ENCODE measurements at places on chromosomes 16 and 17.

GRCh38 chr17:51165680-51166197 is 472 bp upstream of the NME2 start:
- DNase-seq: no peak

DNA sequence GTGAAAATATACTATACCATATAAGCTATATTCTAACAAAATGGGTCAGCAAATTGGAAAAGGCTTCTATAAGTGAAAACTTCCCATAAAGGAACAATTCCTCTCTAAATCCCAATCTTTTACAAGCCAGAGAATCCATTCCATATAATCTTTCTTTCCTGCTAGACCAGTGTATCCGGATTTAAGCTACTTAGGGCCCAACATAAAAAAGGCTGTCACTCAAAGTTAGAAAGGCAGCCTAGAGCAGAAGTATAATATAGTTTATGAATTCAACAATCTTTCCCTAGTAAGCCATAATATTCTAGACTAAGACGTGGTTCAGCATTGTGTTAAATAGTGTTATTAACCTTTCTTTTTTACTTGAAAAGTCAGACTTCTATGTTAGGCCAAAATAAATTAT is 93.0 kb downstream of the SKAP1 start:
- DNase-seq: no peak

- DNase-seq: no peak
These were observed 34.6 kb downstream of the TSC2 start for GRCh38 chr16:2082171-2082982.

- DNase-seq: no peak
These were observed 88.6 kb upstream of the BRD7 start for GRCh38 chr16:50457423-50457822.

DNA sequence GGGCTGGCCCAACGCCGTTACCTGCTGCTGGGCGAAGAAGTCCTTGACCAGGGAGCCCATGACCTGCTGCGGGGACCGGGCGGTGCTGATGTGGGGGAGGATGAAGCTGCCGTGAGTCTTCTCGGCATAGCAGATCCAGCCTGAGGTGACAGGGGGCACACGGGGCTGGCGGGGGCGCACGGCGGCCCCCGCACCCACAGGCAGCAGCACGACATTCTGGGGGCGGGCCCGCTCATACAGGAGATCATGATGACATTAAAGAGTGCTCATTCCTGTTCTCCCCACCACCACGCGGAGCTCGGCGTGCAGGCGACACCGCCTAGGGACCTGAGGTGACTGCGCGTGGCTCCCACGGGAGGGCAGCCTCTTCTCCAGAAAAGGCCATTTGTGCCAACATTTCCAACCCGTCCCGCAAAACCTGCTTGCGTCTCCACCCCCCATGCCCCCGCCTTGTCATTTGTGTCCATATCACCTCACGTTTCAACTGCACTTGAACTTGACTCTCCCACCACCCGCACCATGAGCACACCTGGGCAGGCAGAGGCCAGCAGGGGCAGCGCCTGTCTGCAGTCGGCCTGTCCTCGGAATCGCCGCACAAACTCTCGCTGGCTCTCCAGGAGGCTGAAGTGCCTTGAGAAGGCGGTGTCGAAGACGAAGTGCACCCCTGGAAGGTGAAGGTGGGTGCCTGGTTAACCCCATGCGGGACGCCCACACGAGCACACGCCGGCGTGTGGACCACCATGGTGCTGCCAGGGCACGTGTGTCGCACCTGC is 6.4 kb downstream of the CIAO3 start:
- no peak for DNase-seq

- DNase-seq: no peak
These were observed 9.0 kb upstream of the CRHR1 start for GRCh38 chr17:45775148-45775547.

DNA sequence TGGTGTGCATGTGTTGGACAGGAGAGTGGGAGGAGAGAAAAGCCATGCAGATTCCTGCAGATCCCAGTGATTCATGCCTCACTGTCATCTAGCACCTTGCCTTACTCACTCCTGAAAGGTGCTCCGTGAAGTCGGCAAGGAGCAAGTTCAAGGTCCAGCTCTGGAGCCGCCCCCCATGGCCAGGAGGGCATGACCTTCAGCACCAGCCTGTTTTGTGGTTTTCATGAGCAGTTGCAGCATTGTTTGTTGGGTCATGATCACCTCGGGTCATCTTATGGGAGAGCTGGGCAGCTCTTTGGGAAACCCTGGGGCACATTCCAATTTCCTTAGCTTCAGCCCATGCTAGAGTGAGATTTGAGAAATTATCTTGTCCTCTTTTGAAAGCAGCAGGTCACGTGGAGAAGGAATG is 137.5 kb upstream of the IRX3 start:
- DNase-seq: no peak

DNA sequence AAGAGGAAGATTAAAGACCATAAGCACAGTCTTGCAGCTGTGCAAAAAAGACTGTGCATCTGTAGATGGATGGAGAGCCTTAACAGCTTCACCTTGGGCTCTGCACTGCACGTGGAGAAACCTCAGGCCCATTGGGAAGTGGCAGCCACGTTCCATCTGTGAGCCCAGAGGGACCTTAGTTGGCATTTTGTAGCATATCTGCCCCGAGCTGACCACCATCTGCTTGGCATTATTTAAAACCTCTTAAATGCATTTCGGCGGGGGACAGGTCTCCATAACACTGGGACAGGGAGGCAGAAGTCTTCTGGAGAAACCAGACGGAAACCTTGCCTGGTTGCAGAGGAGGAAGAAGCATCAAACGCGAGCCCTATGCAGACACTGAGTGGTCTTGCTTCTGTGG is 345.6 kb downstream of the CPPED1 start:
- no peak for DNase-seq

DNA sequence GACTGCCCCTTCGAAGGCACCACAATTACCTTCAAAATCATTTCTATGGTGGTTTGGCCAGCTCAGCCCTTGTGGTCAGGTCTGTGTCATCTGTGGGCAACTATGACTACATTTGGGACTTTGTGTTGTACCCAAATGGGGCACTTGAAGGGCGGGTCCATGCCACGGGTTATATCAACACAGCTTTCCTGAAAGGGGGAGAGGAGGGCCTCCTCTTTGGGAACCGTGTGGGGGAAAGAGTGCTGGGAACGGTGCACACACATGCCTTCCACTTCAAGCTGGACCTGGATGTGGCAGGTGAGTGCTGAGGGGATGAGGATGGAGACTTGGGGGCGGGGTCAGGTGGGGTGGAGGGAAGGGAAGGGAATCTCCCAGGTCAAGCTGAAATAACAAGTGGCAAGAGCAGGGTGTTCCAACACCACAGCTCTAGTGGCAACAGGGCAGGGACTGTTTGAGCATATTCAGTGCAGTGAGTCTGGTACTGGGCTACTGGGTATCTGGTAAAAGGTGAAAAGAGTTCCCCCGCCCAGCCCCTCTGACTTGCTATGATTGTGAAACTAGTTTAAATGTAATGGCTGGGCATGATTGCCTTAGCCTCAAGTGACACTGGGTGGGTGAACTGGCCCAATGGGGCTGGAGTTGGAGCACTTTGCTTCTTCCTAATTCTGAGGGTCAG is 1.7 kb downstream of the AOC2 start:
- DNase-seq: no peak

- DNase-seq: no peak
These were observed 79.1 kb downstream of the NXN start for GRCh38 chr17:900336-900934.

GRCh38 chr16:13864689-13865088 is 55.3 kb upstream of the ERCC4 start:
- DNase-seq: no peak

DNA sequence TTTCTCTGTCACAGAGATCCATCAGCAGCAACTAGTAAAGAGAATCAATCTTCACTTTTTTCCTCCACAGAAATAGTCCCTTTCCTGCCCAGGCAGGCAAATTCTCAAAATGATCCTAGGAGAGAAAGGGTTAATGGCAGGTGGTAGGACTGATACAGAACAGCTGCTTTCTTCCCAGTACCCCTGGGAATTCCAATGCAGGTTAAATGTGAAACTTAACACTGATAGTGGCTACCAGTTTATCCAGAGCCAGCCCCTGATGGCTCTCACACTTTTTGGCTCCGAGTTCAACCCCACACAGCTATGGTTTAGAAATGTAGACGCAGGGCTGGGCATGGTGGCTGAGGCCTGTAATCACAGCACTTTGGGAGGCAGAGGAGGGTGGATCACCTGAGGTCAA is 22.2 kb downstream of the MARVELD3 start:
- no peak for DNase-seq

DNA sequence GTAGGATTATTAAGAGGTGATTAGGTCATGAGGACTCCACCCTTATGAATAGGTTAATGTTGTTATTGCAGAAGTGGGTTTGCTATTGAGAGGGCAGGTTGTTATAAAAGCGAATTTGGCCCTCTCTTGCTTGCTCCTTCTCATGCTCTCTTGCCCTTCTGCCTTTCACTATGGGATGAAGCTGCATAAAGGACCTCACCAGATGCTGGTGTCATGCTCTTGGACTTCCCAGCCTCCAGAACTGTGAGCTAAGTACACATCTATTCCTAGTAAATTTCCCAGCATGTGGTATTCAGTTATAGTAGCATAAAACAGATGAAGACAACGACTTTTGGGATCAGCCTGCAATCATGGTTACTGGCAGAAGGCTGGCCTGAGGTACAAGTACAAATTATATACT is 41.4 kb upstream of the FBXO47 start:
- no peak for DNase-seq

DNA sequence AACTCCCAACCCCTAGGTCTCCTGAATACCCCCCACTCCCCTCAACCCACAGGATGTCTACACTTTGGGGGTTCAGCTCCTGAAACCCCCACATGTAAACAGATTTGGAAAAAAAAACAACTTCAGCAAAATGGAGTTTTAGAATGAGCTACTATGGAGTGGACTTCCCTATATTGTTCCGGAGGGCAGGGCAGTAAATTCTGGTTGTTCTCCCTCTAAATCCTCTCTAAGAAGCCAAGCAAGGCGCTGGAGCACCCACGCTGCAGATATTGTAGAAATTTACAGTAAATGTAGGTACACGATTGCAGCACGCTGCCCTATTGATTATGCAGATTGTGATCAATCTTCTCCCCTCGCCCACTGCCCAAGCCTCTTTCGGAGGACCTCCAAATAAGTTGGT is 8.5 kb upstream of the ZFHX3 start:
- no peak for DNase-seq

DNA sequence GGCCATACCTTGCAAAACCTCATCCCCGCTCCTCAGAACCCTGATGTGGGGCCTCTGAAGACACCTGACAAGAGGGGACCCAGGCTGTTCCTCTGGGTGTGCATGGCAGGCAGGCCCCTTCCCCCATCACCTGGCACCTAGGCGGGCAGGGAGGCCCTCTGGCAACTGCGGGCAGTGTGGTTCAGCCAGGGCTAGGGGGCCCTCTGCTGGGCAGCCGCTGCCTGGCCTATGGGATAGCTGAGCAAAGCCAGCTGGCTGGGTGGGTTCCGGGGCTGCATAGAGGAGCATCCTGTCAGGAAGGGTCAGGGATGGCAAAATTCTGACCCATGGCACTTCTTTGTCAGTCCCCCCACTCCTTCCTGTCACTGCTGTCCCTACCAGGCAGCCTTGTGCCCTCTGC is 228.7 kb upstream of the ASIC2 start:
- no peak for DNase-seq

DNA sequence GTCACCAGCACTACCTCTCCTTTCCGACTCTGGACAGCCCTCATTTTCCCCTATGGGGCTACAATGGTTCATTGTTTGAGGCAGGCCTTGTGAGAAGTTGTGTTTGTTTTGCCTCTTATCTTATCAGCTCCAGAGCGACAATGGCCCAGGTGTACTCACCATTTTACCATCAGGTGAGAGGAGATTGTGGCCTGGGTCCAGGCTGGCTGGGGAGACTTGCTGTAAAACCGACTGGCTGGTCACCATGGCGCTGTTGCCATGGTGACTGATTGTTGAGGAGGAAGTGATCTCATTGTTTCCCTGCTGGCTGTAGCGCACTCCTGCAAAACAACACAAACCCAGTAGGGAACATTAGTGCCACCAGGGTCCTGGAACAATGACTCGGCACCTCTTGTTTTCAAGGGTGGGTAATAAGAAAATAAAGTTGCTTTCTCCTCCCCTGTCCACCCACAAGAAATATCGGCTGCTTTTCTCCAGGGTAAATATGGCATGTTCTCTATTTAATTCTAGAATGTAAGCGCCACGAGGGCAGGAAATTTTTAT is 34.4 kb downstream of the HNF1B start:
- no peak for DNase-seq

DNA sequence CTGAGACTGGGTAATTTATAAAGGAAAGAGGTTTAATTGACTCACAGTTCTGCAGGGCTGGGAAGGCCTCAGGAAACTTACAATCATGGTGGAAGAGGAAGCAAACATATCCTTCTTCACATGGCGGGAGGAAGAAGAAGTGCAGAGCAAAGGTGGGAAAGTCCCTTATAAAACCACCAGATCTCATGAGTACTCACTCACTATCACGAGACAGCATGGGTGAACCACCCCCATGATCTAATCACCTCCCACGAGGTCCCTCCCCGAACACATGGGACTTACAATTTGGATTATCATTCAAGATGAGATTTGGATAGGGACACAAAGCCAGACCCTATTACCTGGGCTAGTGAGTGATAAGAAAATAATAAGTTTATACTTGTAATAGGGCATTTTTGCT is 70.6 kb upstream of the HS3ST2 start:
- no peak for DNase-seq

- no peak for DNase-seq
These were observed 174.3 kb downstream of the FOXL1 start for GRCh38 chr16:86752582-86753175.

DNA sequence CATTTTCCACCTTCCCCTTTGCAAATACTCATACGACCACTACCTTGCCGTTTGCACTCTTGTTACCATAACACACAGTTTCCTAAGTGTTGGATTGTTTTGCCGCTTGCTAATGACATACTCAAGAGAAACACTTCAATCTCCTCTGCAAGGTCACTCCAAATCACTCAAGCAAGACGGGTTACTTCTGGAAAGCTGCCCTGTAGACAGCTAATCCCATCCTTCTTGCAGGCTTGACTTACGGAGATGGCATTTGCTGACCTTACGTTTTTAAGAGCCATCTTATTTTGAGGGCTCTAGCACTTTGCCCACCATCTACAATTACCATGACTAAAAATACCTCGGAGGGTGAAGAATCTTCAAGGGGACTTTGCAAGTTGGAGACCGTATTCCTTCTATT is 46.2 kb downstream of the MYH3 start:
- no peak for DNase-seq

DNA sequence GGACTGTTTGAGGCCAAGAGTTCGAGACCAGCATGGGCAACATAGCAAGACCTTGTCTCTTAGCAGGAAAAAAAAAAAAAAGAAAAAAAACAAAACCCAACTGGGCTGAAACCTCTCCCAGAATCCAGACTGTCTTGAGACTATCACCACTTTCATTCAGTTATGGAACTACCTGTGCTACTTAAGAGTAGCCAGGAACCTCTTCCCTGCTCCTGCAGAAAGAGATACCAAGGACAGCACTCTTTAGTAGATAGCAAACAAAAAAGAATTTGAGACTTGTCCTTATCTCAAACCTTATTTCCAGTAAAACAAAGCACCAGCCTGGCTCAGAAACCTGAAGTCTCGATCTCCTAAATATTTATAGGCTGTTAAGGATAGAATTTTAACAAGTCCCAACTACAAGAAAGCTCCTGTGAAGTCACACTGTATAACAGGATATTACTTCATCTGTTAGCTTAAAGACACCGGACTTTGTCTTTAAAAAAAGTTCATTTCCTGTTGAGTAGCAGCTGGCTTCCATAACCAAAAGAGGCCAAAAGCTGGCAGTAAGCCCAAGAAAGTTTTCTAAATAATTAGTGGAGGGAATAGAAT is 5.1 kb downstream of the CDR2 start:
- DNase-seq: no peak

All from GM20000 (cell line).